Activated naive CD4-positive, alpha-beta T cell treated with anti-CD3 and anti-CD28 coated beads, Interleukin-2, amount 50 U/mL, for 72 hours (primary cell): ENCODE measurements at places on chromosomes 13 and 19.

GRCh38 chr19:1475751-1476437, 3.1 kb downstream of the C19orf25 start:
- DNase-seq = no peak

DNA sequence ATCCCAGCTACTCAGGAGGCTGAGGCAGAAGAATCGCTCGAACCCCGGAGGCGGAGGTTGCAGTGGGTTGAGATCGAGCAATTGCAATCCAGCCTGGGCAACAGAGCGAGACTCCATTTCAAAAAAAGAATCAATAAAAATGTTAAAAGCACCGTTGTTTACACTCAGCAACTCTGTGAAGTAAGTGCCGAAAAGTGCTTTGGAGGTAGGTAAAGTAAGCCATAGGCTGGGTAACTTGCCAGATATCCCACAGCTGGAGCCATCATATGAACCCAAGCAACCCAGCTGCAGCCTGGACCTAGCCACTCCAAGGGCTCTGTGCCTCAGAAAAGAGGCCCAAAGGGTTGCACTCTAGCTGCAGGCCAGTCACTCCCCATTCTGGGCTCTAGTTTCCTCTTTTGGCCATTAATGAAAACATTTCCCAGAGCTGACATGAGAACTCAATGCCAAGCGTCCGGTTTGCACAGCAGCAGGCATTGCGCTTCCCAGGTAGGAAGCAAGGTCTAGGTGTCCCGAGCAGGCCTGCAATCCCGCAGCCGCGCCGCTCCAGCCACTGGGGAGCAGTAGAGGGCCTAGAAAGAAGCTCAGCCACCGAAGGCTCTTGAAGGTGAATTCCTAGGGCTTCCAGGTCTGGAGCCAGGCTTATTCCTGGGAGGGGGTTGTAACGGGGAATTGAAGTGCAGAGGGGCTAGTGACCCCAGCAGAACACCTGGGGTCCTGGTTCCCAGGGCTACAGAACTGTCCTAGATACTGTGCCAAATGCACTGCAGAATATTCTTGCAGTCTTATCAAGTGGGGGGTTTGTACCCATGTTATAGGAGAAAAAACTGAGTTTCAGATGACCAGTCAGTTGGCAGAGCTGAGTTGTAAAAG, 4.1 kb upstream of the CD79A start:
- DNase-seq = no peak

DNA sequence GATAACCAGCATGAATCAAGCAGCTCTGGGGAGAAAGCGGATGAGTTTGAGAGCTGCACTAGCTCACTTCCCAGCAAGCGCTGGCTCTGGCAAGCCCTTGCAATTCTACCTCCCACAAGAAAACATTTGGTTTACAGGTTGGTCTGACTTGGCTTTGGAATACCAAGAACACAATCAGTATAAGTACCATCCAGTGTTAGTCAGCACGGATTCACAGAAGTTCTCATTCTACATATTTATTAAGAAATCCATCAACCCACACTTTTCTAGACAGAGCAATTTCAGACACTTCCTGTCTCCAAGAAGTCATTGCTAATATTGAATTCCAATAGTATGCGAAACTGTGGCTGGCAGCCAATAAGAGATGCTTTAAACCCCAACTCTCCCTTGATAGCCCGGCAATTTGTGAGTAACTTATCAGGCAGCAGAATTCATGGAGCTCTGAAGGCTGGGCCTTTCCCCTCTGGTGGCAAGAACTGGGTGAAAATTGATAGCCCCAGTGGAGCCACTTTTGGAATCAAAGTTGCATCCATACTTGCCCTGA, 59.4 kb upstream of the WASF3 start:
- DNase-seq = no peak

DNA sequence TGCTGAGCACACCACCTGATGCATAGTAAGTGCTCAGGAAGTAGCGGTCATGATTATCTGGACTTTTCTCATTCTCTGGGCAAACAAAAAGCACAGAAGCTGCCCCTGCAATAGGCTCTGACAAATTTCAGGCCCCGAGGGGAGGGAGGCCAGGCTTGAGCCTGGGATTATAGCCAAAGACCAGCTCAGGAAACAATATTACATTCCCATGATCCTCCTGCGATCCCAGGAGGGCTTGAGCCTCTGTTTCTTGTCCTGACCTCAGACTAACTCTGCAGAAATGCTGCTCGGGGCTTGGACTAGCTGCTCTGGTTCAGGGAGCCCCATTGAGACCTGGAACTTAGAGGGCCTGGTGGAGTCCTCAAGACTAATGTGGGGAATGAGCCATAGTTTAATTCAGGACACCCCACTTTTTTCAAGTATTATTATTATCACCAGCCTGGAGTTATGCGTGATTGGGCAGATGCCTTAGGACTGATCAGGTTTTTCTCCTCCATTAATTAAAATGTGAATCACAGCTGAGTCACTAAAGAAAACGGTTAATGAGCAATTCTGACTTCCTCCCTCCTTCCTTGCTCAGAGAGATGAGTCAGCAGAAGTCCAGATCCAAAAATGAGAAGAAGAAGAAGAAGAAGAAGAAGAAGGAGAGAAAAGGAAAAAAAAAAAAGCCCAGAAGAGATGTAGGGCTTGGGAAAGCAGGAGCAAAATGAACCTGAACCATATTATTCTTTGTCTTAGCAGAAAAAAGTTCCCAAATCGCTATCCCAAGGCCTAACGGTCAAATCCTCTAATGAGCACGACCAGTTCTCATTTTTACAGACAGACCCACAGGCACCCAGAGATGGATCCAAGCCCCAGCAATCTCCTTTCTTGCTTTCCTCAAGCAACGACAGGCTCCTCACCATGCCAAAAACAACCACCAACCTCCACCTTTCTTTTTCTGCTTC, 107.2 kb downstream of the CACNA1A start:
- no peak for DNase-seq

DNA sequence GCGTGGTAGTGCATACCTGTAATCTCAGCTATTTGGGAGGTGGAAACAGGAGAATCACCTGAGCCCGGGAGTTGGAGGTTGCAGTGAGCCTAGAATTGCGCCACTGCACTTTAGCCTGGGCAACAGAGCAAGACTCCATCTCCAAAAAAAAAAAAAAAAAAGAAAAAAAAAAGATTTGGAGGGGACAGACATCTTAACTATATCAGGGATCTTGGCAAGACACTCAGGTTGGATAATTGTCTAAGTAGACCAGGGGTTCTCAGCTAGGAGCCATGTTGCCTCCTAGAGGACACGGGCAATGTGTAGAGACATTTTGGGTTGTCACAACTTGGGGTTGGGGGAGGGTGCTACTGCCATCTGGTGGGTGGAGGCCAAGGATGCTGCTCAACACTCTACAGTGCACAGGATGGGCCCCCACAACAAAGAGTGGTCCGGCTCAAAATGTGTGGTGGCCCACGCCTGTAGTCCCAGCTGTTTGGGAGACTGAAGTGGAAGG, 1.9 kb upstream of the ZNF580 start:
- DNase-seq = no peak
